ENCODE measurements at places on chromosomes 7 and 10.

GRCh38 chr10:110803239-110803749, 68.4 kb upstream of the PDCD4 start:
- no peak for DNase-seq

- no peak for DNase-seq
Measured at GRCh38 chr7:124366118-124366517, 333.3 kb upstream of the TMEM229A start.

DNA sequence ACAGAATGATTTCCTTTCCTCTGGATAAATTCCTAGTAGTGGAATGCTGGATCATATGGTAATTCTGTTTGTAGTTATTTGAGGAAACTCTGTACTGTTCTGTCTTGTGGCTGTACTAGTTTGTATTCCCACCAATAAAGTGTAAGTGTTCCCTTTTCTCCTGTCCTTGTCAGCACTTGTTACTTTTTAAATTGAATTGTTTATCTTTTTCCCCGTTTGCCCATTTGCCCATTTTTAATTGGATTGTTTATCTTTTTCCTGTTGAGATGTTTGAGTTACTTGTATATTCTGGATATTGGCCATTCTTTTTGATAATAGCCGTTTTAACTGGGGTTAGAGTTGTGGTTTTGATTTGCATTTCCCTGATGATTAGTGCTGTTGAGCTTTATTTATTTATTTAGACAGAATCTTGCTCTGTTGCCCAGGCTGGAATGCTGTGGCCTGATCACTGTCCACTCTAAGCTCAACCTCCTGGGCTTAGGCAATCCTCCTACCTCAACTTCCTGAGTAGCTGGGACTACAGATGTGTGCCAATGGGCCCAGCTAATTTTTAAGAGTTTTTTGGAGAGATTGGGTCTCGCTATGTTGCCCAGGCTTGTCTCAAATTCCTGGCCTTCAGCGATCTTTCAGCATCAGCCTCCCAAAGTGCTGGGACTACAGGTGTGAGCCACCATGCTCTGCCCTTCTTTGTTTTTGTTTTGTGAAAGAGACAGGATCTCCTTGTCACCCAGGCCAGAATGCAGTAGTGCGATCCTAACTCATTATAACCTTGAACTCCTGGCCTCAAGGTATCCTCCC, 23.0 kb downstream of the BMPR1A start:
- no peak for DNase-seq

DNA sequence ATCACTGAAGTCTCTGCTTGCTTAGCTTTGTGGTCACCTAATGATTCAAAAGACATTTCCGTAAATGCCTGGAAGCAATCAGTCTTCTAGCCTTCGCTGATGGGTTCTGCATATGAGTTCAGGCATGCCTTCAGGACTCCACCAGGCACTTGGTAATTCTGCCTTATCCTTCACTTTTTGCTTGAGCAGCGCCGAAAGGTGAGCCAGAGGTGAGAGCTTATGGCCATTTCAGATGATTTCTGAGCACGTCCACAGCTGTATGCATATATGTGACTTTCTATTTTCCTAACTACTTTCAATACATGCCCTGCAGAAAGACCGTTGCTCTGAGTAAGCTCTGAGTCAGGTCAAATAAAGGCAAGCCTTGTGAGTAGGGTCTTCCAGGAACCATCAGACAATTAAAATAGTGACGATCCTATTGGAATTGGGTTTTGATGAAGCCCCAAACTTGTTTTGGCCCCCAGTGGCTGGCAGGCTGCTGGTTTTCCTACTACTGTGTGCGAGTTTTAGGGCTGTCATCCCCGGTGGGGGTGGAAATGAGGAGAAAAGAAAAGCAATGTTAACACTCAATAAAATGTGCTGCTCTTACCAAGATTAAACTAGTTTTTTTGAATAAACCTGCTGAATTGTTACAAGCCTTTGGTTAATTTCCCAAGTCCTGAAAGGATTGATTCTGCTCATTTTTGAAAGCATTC, 154.4 kb upstream of the AKR1E2 start:
- DNase-seq, result no peak

GRCh38 chr7:51020944-51021343, 238.2 kb upstream of the GRB10 start:
- DNase-seq, result no peak
